ENCODE measurements at places on chromosomes 7 and 10.

DNA sequence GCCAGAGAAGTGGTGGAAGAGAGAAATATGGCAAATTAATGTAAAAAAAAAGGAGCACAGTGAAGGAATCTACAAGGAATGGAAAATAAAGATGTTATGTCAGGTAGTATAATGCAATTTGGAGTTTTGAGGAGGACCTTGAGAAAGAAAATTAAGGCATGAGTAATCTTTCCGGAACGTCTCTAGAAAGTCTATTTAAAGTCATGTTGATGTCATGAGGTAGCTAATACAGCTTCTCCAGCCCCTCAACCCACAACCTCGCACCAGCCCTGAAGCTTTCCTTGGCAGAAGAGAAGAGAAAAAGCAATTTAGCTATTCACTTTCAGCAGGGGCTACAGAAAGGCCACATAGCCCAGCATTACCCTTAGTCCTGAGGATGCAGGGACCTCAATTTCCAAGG, 22.5 kb downstream of the TRDMT1 start:
- no peak for DNase-seq

DNA sequence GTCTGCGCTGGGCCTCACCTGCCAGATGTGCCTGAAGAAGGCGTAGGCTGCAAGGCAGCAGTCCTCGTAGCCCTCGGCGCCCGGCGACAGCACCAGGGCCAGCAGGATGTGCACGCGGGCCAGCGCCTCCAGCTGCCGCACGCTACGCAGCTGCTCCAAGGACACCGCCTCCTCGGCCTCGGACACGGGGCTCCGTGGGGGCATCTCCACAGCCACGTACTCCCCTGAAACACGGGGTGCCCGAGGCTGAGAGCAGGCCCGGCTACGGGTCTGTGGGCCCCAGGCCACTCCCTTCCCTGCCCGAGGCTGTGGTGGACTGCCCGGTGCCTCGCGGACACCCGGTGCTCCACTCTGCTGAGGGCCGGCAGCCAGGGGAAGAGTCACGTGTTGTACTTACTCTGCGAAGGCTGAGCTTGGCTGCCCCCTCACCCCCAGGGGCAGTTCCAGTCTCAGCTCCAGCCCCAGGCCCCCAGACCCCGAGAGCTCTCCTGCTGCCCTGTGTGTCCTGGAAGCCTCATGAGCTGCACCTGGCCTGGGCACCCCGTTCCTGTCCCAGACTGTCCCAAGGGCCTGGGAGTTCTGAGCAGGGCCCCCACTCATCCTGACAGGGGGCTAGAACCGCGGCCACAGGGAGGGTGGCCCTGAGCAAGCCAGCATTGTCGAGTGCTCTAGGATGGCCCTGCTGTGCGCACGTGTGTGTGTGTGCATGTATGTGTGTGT, 62.8 kb downstream of the CFAP46 start:
- no peak for DNase-seq

- peak; percentile 72 for DNase-seq
Observed at GRCh38 chr10:88385601-88386203, 197.4 kb downstream of the RNLS start.

DNA sequence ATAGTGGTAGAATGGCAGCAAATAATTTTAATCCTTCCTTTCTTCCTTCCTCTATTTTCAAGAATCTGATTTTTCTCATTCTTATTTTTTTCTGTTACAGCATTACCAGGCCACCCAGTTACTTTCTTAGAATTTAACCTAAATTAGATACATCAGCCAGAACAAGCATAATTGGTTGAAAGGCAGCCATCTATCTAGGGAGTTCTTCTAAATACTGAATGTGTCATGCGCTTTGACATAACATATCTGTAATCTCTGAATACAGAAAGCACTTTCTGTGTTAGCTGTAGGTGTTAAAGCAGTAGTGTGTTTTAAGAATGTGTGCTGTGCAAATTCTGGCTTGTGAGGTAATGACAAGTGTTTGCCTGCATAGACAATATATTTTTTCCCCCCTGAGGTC, 97.3 kb downstream of the BTRC start:
- no peak for DNase-seq

DNA sequence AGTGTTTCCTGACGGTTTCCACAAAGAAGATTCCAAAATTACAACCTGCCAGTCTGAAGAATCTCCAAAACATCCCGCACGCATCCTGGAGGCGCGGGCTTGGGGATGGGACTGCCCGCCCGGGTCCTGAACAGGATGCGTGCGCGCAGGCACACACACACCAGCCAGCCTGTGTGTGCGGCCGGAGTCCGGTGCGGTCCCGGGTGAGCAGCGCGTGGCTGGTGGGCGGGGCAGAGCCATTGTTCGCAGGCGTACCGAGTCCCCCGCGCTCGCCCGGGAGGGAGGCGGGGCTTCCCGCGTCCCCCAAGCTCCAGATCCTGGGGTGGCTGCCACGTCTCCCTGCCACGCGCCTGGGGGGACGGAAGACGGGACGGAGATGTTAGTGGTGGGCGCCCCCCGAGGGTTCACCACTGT, 675 bp upstream of the SCD start:
- peak; percentile 52 for DNase-seq

DNA sequence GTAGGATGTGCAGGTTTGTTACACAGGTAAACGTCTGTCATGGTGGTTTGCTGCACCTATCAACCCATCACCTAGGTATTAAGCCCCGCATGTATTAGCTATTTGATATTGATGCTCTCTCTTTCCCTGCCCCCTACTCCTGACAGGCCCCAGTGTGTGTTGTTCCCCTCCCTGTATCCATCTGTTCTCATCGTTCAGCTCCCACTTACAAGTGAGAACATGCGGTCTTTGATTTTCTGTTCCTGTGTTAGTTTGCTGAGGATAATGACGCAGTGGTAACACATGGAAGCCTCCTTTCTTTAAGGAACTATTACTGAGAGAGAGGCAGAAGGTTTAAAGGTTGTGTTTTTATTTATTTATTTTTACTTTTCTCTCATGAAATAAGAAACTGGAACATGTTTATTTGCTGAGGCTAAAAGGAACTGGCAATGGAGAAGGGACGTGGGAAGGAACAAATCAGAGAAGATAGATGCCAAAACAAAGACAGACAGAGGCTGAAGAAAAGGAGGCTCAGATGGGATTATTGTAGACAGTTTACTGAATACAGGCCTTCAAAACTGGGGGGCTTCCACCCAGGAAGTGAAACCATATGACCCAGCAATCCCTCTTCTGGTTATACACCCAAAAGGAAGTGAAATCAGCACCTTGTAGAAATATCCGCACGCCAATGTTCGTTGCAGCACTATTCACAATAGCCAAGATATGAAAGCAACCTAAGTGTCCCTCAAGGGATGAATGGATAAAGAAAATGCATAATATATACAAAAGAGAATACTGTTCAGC, 556.3 kb downstream of the GRM8 start:
- DNase-seq = no peak

All from GDM1 (cell line).